Stimulated activated CD8-positive, alpha-beta memory T cell treated with anti-CD3 and anti-CD28 coated beads, Interleukin-2, amount 100 ng/mL, for 48 hours (primary cell): ENCODE measurements at places on chromosomes 5 and 9.

GRCh38 chr5:13566871-13567339 lies 377.6 kb downstream of the DNAH5 start:
- DNase-seq, result no peak

DNA sequence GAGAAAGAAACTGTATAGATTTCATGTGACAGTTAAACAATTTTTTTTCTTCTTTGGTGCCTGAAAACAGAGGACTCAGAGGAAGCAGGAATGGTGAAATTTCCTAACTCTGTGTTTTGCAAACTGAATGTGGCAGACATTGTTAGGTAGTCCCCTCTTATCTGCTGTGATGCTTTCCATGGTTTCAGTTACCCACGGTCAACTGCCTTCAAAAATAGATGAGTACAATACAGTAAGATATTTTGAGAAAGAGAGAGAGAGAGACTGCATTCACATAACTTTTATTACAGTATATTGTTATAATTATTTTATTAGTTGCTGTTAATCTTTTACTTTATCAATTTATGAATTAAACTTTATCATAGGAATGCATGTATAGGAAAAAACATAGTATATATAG lies 627.2 kb downstream of the CCDC171 start:
- no peak for DNase-seq

- no peak for DNase-seq
These were observed 75.9 kb downstream of the AUH start for GRCh38 chr9:91285729-91286353.

GRCh38 chr5:90020575-90021538 lies 388.7 kb downstream of the CETN3 start:
- DNase-seq, result no peak

GRCh38 chr5:83965441-83965840 lies 244.8 kb upstream of the HAPLN1 start:
- DNase-seq, result no peak
